T47D (cell line): ENCODE measurements at places on chromosomes 7 and 10.
A peak's percentile ranks its signal among the peaks of the same experiment; 100 is the strongest.

DNA sequence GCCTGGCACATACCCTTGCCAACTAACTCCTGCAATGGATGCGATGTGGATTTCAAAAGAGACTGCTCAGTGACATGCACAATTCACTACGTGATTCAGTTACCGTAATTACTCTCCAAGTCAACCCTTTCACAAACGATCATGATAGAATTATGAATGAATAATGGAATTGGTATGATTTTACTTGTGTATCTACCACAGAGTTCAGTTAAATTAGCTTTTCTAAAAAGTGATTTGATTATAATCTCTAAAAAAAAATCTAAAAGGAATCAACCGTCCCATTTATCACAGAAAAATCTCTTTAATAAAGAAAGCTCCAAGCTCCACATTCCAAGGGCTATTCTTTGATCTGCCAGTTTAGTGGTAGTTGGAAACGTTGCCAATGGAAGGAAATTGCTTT lies 30.4 kb upstream of the RSU1 start:
- no peak for DNase-seq

DNA sequence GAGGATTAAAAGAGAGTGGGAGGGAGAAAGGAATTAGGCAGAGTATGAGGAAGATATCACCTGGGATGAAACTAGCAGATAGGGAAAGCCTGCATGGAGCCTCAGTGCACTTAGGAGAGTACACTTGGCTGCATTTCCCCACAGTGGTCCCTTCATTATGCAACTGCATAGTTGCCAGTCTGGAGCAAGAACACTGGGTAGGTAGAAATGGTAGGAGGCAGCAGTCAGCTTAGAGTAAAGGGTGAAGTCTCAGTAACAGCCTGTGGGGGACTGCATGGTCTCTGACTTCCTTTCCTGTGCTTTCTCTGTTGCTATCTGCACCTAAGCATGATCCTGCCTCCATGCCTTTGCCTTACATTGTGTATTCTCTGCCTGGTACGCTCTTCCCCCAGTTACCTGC lies 14.0 kb upstream of the PCGF5 start:
- DNase-seq = no peak

- DNase-seq = no peak
Observed at GRCh38 chr10:49313501-49314070, 14.6 kb downstream of the C10orf71 start.

DNA sequence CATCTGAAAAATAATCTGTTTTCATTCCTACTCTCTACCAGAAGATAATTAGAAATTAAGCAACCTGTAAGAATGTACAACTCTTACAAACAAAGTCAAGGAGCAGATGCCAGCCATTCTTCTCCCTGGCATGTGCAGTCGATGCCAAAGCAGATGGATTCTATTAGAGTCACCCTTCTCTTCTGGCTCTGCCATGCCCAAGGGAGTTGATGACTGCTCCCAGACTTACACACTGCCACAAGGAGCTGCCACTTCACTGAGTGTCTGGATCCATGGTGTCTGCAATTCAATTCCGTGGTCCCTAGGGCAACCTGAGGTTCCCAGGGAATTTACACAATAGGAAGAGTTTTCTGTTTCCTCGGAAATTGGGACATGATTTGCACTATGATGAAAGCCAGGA lies 89.1 kb upstream of the IFRD1 start:
- peak; percentile 67 for DNase-seq

DNA sequence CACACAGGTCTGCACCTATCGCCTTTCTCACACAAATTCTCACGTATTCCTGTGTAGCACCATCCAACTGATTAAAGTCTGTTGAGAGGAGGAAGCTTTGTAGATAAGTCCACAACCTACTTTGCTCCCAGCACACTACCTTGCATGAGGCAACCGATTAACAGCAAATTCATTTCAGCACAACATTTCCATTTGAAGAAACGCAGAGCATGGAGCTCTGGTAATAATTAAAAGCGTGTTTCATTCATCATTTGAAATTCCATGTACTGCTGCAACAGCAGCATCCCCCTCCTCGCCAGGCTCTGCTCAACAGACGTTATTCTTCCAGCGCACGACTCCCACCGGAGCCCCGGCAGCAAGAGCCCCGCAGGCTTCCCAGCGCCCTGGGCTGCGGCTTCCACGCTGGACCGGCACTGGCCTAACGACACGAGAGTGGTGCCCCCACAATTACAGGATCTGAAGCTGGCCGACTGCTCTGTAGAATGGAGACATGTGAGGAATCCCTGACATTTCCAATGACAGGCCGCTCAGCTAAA lies 118.8 kb downstream of the DIP2C start:
- no peak for DNase-seq

DNA sequence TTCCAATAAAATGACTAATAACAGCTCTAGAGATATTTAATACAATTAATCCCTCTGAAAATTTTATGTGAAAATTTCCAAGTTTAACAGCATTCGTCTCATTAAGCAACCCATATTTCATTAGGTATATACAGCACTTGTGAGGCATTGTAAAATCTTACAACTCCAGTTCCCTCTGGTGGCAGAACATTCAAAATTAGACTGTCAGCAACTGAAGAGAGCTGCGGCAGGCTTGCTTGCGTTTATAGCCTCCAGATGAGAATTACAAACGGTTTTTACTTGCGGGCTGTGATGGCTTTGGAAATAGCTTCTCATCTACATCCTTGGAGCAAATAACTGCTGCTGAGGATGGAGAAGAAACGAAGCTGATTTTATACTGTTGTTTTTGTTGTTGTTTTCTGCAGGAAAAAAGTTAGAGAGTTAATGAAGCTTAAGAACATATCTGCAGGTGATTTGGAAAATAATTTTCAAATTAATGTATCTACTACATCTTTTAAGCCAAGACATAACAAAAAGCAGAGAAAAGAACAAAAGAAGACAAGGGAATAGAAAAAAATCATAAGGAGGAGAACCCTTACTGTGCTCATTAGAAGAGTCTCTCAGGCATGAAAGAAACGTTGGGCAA lies 171.3 kb downstream of the MAGI2 start:
- DNase-seq = peak; percentile 75

DNA sequence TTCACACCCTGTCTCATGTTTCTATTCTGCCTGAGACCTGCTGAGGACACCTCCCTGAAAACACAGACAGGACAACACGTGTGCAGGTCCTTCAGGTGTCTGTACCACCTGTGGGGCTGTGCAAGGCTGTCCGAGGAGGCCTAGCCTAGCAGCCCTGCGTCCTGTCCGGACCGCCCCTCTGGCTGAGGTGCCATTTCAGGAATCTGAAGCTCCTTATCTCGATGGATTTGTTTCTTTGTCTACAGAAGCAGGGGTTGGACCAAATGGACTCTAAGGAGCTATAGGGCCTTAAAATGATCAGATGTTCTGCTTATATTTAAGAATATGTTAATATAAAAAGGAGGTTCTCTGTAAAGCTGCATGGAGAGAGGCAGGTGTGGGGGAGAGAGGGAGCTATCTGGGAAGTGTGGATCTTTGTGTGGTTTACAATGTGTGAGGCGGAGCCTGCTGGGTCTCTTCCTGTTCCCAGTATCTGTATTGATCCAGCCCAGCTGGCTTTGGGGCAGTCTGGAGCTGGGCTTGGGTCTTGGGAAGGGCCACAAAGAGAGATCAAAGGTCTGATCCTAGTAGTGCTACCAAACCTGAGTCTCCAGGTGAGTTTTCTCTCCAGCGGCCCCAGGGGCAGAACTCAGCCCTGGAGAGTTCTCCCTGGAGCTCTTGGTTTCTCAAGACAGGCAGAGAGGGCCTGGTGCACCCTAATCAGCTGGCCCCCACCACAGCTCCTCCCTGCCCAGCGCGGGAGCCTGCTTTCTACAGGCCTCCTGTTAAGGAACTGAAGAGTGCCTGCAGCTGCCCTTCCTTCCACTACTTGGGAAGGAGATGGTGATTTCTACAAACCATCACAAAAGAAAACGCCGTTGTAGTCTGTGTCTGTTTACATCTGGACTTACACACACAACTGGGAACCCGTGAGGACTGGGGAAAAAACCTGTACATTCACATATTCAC lies 3.4 kb upstream of the MNX1 start:
- DNase-seq = no peak

GRCh38 chr10:89954787-89955566 lies 253.6 kb downstream of the KIF20B start:
- no peak for DNase-seq

GRCh38 chr7:85479918-85480643 lies 293.2 kb upstream of the SEMA3D start:
- DNase-seq = no peak

DNA sequence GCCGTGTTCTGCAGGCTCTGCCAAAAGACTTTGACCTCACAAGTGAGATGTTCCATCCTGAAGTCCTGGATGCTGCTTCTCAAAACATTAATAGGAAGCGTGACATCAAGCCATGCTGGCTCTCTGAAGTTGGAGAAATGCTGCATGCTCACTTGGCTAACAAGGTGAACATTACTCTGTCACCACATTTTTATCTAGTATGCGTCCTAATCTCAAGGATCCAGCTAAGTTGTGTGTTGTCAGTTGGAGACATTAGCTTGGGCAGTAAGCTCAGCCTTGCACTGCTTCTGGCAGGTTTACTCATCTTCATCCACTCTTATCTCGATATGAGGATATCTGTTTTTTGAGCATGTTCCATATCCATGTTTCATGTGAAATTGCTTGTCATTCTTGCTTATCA lies 165.2 kb downstream of the SDK1 start:
- DNase-seq = no peak

GRCh38 chr7:87223666-87224065 lies 4.1 kb upstream of the TMEM243 start:
- DNase-seq = no peak

DNA sequence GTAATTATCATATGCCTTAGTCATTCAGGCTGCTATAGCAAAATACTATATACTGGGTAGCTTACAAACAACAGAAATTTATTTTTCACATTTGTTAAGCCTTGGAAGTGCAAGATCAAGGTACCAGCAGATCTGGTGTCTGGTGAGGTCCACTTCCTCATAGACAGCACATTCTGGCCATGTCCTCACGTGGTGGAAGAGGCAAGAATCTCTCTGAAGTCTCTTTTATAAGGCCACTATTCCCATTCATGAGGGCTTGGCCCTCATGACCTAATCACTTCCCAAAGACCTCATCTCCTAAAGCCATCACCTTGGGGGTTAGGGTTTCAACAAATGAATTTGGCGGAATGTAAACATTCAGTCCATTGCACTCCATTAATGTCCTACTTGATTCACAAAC lies 137.5 kb upstream of the C1GALT1 start:
- no peak for DNase-seq

DNA sequence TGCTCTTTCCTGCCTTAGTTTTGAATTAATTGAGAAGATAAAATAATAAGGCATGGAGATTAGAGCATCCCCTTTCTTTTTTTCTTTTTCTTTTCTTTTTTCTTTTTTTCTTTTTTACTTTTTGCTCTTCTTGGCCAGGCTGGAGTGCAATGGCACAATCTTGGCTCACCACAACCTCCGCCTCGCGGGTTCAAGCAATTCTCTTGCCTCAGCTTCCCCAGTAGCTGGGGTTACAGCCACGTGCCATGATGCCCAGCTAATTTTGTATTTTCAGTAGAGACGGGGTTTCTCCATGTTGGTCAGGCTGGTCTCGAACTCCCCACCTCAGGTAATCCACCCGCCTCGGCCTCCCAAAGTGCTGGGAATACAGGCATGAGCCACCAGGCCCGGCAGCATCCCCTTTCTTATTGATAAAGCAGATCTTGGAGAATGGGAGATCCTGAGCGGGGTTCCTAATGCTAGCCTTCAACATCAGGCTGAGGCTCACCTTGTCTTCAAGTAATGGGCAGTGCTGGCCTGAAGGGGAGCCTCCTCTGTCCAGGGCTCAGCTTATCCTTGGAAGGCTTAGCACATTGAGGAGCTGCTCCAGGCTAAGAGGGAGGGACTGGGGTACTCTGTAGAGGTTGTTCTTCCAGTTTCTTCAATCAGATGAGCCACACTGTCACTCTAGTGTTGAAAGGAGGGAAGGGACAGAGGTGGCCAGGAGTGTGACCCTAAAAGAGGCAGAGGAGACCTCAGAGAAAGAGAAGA lies 27.9 kb downstream of the GSTO2 start:
- DNase-seq = no peak

- peak; percentile 44 for DNase-seq
Observed at GRCh38 chr10:128035557-128035973, 90.7 kb downstream of the MKI67 start.

DNA sequence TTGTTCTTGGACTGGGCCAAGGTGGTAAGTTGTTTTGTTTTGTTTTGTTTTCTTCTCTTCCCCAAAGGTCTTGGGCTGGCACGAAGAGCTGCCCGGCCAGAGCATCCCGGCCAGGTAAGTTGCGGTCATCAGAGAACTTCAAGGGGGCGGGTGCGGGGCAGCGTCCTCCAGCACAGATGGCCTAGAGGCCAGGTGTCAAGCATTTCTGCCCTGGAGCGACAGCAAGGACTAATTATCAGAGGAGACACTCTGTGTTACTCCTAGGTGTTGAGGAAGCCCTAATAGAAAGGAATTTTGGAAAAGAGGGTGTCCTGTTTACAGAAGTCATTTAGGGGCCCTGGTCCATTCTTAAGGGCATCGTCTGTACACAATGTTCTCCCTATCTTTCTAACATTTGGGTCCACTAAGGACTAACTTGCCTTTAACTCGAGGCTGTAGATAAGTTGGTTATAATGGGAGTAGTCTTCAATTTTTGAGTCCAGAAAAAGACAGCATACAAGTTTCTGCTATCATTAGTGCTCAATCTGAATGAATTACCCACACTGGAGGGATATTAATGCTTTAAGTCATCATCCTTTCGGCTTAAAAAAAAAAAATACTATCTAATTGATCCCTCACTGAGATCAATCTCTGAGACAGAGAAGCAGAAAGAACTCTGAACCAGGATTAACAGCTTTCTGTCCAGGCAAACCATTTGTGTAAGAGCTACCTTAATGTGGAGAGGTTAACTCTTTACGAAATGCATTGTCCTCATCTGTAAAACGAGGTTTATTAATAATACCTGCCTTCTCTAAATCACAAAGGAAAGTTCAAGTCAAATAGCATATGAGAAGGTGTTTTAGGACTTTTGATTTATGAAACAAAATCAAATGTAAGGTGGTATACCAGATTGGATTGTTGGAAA lies 1.5 kb downstream of the ITGB8 start:
- no peak for DNase-seq

DNA sequence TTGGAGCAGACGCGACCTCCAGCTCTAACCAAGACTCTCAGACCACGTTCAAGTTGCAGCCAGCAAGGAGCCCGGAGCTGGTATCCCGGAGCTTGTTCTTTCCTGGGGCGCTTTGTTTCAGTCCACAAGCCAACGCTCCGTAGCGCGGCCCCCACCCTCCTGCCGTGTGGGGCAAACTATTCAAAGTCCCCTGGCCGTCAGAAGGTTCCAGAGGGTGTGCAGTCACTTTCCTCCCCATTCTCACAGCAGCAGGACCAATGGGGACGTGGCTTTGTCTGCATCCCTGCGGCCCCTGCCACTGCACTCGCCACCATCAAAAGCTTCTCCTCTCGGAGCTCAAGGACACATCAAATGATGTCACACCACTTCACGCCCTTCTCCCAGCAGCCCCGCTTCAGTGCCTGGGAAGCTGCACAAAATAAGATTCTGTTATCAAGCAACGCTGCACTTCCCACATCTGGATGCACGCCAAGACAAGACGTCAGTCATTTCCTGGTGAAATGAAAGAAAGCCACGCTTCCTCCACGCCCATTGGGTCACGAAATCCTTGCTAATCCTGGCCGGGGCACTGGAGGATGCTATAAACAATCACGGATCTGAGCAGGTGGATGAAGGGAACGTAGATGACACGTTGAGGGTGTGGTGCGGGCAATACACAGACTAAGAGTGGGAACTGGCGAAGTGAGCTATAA lies 348.2 kb downstream of the PTPRN2 start:
- no peak for DNase-seq

- no peak for DNase-seq
Observed at GRCh38 chr7:45098983-45099839, 10.4 kb upstream of the NACAD start.

- DNase-seq = no peak
Observed at GRCh38 chr10:52574697-52575096, 197.9 kb downstream of the MBL2 start.
